ENCODE measurements at places on chromosomes 2 and 18.

DNA sequence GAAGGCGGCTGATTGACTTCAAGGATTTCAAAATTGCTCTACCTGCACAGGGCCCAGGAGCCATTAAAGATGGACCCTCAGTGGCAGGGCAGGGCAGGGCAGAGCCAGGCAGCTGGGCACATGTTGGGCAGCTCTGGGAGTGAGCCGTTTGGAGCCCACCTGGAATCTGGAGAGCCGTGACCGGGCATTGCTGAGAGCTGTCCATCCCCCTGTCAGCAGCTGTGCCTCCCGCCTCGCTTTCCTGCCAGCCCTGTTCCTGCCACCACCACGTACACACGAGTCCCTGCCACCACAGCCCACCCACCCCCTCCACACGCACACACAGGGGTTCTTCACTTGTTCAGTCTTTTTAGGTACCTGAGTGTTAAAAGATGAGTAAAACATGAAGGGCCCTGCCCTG lies 22.9 kb downstream of the ATOH8 start:
- no peak for DNase-seq

GRCh38 chr18:6520901-6521300 lies 106.2 kb upstream of the L3MBTL4 start:
- no peak for DNase-seq

DNA sequence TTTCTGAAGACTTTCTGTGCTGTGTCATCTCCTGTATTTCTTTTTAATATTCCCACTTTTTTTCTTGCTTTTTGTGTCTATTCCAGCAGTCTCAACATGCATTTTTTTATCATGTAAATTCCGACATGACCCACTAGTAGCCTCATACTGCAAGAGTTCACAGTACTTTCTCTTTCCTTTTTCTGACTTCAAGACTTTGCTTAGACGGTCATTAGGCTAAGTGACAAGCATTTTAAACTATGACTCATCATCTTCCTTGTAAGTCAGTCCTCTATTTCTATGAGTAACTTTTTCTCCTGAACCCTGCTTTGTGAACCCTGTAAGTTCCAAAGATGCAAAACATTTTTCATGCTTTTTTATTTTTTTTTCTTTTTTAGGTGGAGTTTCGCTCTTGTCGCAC lies 381.2 kb downstream of the TXNL1 start:
- no peak for DNase-seq

DNA sequence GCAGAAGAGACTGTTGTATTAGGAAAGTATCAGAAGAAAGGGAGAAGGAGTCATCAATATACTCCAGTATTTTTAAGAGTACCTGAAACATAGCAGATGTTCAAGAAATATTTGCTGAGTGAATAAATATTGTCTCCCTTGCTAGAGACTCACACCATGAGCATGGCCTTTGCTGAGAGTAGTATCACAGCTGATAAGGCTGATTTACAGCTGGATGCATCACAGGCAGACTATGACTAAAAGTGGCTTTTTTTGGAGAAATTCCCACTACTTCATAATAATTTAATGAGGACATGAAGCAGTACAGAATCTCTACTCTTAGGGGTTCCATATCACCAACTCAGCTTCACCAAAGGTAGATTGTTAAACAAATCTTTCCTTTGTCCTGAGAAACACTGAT lies 373.3 kb downstream of the RBM43 start:
- no peak for DNase-seq

- no peak for DNase-seq
Observed at GRCh38 chr2:111030945-111031344, 89.8 kb upstream of the BCL2L11 start.

- DNase-seq: no peak
Observed at GRCh38 chr2:172861656-172862476, 126.2 kb downstream of the RAPGEF4 start.

- no peak for DNase-seq
Observed at GRCh38 chr2:80073134-80073561, 231.4 kb downstream of the LRRTM1 start.

- DNase-seq: no peak
Observed at GRCh38 chr2:41717839-41718238, 330.0 kb upstream of the PKDCC start.

DNA sequence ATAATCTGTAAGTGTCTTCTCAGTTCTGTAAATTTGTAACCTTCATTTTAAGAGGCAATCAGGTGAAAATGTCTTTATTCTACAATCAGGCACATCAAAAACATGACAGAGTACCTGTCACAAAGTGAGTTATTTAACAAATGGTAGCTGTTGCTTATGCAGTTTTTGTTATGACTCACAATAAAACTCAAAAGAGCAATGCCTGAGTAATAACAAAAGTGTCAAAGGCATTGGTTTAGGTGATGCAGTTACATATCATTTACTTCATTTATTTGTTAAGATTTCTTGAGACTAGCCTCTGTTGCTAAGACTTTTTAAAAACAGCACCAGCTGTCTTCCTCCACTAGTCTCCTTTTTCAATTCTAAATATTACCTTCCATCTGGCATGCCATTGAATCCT lies 177.8 kb downstream of the KIAA1328 start:
- DNase-seq: no peak

GRCh38 chr2:240347373-240347940 lies 88.0 kb upstream of the GPC1 start:
- no peak for DNase-seq

- no peak for DNase-seq
Observed at GRCh38 chr2:98948956-98949739, 13.1 kb upstream of the CRACDL start.

GRCh38 chr2:64721320-64721623 lies 67.6 kb upstream of the SERTAD2 start:
- no peak for DNase-seq

GRCh38 chr2:181366675-181367175 lies 90.5 kb upstream of the ITGA4 start:
- DNase-seq: no peak

- no peak for DNase-seq
Observed at GRCh38 chr18:31197676-31198075, 35.0 kb upstream of the DSC1 start.

DNA sequence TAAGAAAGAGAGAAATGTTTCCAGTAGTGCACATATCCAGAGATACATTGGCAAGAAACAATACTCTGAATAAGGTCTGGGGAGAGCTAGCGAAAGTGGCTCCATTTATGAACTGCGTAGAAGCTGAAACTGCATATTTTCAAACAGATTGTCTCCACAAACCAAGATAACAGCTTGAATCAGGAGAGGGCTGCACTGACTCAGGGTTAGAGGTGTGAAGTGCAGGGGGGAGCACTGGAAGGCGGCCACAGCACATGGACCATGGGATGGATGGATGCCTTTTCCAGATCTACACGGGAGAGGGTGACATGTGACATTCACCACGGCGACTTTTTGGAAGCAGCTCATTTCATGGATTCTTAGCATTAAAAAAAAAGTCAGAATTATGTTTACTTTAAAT lies 729.4 kb downstream of the RNF144A start:
- DNase-seq: no peak

GRCh38 chr18:24460388-24460787 lies at the start of gene HRH4:
Gene HRH4, plus strand, starts transcription at chr18:24460637. Its CDS starts 92 bp downstream, at chr18:24460729.
- DNase-seq: no peak

DNA sequence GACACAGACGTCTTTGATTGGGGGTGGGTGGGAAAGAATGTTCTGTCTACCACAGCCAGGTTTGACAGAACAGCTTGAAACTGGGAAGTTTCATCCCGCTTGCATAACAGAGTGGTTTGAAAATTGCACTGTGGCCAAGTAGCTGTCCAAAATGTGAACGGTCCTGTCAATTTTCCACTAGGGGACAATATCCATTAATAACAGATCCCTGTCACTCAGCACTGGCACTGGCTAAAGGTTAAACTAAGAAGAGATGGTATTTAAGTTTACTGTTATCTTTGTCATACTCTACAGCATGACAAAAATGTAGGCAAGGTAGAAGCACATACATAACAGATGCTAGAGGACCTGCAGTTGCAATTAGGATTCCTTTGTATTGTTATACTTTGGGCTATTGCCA lies 55.6 kb upstream of the ACMSD start:
- no peak for DNase-seq

DNA sequence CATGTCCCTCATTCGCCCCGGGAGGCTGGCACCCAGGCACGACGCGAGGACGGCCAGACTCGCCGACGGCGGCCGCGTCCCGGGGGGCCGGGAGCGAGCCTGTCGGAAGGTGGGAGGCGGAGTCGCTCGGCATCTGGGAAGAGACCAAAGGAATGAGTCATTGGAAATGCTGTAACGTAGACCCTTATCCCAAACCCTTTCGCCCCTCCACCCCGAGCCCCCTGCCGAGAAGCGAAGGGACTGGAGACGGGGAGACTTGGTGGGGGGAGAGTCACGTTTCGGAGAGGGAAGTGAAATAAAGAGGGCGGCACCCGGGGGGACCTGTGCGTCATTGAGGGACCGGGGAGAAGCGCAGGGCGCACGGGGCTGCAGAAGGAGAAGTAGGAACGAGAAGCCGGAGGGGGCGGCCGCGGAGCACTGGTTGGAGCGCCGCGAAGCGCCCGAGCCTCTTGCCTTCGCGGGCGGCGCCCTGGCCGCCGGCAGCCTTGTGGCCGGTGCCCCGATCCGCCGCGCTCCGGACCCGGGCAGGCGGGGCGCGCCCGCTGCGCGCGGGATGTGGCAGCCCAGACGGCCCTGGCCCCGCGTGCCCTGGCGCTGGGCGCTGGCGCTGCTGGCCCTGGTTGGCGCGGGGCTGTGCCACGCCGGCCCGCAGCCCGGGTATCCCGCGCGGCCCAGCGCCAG lies at the start of gene EMILIN2:
EMILIN2 (plus strand) TSS at position 371 of the 681 bp plus-strand sequence; CDS start at position 554, 183 bp downstream.
- DNase-seq: peak; percentile 20

GRCh38 chr2:238848691-238848975 lies 748 bp downstream of the TWIST2 start:
- no peak for DNase-seq

DNA sequence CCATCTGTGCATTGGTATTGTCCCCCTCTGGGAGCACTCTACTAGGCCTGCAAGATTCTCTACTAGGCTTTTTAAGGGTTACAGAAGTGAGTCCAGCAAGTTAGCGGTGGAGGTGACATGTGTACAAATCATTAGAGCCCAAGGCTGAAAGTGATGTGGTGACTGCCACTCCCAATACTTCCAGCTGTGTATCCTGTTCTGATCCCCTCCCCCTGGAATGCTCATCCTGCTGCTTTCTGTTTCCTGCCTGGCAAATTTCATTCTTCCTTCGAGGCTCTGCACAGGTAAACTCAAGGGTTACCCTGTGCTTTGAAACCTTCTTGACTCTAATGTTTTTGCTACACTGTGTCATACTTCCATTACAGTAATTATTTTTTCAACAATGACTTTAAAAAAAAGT lies 258.5 kb upstream of the REV1 start:
- no peak for DNase-seq

DNA sequence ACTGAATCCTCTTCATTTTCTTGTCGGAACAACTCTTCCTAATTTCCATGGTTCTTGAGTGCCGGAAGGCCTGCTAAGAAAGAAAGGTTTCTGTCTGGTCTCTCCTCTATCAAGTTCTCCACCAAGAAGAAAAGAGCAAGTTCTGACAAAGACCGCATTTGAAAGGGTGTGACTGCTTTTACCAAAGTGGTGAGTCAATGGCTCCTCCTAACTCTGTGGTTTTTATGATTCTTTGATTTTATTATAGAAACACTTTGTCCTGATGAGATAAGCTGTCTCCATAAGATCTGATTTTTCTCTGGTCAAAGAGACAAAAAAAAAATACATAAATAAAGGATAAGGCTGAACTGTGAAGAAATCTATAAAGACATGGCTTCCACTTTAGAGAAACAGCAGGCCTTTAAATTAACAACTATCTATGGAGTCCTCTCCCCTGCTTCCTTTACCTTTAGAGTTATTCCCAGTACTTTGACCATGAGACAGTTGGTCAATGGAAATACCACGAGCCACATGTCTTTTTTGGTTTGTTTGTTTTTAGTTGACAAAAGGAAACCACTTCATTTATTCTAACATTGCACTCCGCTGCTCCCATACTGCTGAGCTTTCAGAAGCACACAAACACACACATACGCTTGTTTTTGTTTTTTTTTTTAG lies 67.7 kb downstream of the REL start:
- DNase-seq: no peak

GRCh38 chr2:98280376-98281102 lies 65.7 kb upstream of the CNGA3 start:
- no peak for DNase-seq

DNA sequence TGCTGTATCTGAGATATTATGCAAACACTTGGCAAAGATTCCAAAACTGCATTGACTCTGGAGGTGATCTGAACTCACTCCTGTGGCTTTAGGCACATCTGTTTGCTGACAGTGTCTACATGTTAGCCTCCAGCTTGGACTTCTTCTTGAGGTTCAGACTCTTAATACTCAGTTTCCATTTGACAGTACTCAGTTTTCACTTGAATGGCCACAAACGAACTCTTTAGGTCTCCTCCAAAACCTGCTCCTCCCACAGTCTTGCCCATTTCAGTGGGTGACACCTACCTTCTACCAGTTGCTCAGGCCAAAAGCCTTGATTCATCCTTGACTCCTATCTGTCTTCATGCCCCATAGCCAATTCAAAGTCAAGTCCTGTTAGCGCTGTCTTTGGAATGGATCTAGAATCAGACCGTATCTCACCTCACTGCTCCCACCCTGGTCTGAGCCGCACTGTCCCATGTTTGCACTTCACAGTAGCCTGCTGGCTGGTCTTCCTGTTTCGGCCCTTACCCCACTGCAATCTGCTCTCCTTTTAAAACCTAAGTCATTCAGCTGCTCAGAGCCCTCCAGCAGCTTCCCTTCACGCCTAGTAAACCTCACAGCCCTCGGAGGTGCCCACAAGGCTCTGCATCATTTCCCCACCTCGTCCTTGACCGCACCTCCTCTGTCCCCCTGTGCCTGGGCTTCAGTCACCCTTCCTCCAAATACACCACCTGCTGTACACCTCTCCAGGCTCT lies 10.5 kb downstream of the ATG16L1 start:
- DNase-seq: no peak

GRCh38 chr2:228938629-228939028 lies 332.5 kb downstream of the PID1 start:
- DNase-seq: no peak

DNA sequence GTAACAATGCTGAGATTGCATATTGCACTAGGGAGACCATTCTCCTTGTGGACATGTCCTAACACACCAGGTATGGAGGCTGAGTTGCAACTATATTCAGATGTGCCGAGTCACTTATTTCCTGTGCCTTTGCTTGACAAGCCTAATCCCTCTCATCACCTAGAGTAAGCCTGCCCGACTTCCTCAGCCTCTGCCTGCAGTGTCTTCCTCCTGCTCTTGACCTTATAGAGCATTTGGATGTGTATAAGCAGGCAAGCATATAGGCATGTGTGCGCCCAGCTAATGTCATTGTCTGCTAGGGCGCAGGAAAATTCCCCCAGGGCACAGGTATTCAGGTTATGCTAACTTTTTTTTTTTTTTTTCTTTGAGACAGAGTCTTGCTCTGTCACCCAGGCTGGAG lies 316.9 kb downstream of the CDH2 start:
- no peak for DNase-seq

GRCh38 chr2:45043174-45043573 lies 33.9 kb upstream of the SIX2 start:
- no peak for DNase-seq

GRCh38 chr2:42210203-42210602 lies 41.0 kb downstream of the EML4 start:
- DNase-seq: no peak

Data from activated T-cell treated with anti-CD3 and anti-CD28 coated beads for 1 hour (primary cell).